Cerebellar nuclear complex (tissue), 1 donor: ENCODE measurements at places on chromosomes 6 and 20.

- DNase-seq, result peak; percentile 12
Observed at GRCh38 chr6:14066782-14067406, 50.7 kb upstream of the CD83 start.

- DNase-seq, result no peak
Observed at GRCh38 chr6:19538096-19538495, 299.1 kb upstream of the ID4 start.

DNA sequence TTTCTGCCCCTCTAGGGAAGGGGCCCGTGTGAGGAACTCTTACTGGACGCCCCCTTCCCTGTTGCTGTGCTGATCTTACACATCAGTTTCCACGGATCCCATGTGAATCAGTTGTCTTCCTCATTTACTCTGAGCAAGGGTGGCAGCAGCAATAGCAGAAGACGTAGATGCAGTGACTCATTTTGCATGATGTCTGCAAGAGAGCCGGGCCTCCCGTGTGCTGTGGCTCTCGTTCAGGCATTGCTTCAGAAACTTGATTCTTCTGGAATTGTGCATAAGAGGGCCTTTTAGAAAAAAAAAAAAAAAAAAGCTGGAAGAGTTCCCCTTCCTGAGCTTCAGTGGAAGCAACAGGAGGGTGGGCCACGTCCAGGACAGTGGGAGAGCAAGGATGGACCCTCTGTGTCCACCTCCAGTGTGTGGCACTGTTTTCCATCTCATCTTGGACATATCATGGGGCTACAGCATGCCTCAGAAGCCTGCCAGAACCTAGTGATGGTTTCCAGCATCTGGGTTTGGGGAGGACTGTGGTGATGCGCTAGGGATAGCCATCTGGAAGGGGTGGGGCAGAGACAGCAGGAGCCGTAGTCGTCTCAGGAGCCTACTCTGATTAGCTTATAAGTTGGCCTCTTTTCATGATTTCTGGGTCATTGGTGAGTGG, 62.1 kb downstream of the FOXO3 start:
- no peak for DNase-seq

DNA sequence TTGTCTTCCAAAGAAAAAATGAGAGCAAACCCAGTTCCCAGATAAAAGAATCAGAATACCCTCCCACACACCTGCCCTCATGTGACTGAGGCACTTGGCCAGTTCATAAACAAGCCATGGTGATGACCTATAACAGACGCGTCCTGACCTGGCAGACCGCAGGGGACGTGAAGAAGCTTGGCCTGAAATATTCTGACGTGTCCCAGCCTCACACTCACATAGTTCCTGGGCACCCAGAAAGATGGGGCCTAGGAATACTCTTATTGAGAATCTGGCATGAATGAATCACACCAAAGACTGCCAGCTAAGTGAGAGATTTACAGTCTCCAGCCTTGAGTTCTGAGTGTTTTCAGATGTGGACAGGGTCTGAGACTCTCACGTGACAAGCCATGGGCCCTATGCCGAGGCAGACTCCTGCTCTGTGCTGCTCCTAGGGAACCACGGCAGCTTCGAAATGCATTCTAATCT, 17.2 kb upstream of the MAP3K4 start:
- DNase-seq, result no peak

DNA sequence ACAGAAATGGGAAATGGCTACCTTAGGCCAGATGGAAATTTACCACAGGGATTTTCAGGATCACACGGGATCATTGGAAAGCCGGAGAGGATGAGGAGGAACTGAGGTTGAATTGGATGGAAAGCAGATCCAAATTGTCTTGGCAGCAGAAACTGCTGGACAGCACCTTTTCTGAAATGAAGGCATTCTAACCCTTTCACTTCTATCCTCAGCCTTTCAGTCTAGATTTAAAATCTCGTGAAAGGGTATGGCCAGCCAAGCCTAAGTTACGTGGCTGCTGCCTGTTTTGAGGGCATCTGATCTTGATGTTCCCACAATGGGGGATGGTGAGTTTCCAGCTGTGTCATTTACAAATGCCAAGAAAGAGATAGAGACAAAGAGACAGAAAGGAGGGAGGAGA, 358.2 kb downstream of the KIF16B start:
- no peak for DNase-seq

GRCh38 chr20:23161244-23161891, 75.2 kb upstream of the CD93 start:
- DNase-seq, result no peak

DNA sequence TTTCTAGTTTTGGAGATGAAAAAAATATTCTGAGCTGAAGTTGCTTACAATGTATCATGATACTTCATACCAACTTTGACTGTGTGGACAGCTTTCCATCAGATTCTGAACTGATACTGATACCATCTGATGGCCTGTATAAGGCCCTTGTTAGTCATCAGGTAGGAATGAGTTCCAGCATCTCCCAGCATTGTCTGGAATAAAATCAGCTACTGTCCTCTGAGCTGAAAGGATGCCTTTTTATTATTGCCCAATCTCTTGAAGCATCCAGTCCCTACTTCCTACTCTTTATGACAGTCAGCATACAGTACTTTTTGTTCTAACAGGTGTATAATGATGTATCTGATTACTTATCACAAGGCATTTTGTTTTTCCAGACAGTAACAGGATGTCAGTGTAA, 70.6 kb upstream of the EYA4 start:
- DNase-seq, result no peak

DNA sequence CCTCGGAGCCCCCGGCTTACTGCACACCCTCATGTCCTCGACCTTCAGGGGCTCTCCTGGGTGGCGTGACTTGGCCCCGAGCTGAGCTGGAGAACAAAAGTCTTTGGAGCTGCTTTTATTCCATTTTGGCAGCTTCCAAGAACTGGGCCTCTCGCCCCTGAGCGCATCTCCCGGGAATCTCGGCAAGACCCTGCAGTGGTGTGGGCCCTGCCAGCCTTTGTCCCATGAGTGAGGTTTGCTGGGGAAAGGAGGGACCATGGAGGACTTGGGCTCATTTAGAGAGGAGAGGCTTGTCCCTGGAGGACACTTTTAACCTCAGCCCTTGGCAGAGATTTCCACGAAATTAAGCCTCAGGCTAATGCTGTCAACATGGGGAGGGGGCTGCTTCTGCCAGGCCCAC, 62.3 kb upstream of the SLCO4A1 start:
- no peak for DNase-seq

GRCh38 chr20:61030130-61030529, 221.9 kb upstream of the CDH4 start:
- DNase-seq, result no peak

GRCh38 chr6:161308075-161308655, 34.3 kb upstream of the AGPAT4 start:
- no peak for DNase-seq

- no peak for DNase-seq
Observed at GRCh38 chr6:132310921-132311320, 90.4 kb downstream of the MOXD1 start.

GRCh38 chr6:53837865-53838769, 43.3 kb downstream of the LRRC1 start:
- DNase-seq, result no peak

DNA sequence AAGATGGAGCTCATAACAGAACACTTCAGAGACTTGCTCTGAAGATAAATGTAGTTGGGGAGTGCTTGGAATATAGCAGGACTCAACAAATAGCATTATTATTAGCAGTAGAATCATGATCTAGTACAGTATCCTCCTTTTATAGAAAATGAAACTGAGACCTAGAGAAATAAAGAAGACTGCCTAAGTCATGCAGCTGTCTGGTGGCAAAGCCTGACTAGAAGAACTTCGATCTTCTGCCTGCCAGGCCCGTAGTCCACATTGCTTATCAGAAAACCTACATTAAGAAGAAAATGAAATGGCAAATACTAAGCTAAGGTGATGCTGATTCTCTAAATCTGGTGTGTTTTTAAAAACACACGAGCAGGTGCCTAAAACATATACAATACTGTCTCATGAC, 46.4 kb upstream of the DST start:
- no peak for DNase-seq

DNA sequence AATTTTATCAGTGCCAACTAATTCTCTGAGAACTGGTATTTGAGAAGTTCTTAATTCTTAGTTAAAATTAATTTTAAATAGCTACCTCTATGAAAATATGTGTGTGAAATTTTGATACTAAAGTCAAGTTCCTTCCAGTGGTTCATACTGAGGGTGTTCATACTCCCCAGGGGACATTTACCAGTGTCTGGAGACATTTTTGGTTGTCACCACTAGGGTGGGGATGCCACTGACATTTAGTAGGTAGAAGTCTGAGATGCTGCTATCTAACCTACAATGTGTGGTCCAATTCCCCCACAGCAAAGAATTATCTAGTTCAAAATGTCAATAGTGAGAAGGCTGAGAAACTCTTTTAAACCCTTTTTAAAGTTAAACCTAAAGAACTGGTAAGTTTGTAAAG, 463.8 kb downstream of the ADGRB3 start:
- DNase-seq, result no peak

GRCh38 chr6:138219398-138219797, 1.1 kb upstream of the PBOV1 start:
- no peak for DNase-seq

GRCh38 chr6:38876475-38876874, 161.4 kb downstream of the DNAH8 start:
- DNase-seq, result no peak

GRCh38 chr6:110357664-110358552, at the start of gene METTL24:
Gene METTL24 (minus strand): TSS chr6:110358349. CDS start chr6:110358272, 77 bp downstream.
- DNase-seq, result no peak

- no peak for DNase-seq
Observed at GRCh38 chr20:49297605-49298530, 20.0 kb upstream of the ZNFX1 start.

DNA sequence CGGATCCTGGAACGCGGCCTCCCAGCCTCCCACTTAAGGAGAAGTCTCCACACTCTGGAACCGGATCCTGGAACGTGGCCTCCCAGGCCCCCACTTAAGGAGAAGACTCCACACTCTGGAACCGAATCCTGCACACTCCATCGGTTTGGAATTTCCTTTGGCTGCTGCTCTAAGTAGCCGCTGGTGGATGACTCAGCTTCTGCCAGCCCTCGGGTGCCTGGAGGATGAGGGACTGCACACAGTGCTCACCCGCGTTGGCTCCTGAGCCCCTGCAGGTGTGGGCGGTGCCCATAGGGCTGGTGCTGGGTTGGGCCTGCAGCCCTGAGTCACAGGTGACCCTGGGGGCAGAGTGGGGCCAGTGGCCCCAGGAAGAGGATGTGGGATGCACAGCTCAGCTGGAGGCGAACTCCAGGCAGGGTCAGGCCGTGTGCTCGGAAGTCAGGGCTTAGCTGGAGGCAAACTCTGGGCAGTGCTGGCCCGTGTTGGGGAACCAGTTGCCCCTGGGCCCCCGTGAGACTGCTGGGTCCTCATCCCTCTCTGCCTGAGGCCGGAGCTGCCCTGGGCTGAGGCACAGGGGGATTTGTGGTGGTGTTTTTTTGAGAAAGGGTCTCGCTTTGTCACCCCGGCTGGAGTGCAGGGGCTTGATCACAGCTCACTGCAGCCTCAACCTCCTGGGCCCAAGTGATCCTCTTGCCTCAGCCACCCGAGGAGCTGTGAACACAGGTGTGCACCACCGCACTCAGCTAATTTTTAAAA, 13.9 kb upstream of the TNFRSF6B start:
- no peak for DNase-seq

DNA sequence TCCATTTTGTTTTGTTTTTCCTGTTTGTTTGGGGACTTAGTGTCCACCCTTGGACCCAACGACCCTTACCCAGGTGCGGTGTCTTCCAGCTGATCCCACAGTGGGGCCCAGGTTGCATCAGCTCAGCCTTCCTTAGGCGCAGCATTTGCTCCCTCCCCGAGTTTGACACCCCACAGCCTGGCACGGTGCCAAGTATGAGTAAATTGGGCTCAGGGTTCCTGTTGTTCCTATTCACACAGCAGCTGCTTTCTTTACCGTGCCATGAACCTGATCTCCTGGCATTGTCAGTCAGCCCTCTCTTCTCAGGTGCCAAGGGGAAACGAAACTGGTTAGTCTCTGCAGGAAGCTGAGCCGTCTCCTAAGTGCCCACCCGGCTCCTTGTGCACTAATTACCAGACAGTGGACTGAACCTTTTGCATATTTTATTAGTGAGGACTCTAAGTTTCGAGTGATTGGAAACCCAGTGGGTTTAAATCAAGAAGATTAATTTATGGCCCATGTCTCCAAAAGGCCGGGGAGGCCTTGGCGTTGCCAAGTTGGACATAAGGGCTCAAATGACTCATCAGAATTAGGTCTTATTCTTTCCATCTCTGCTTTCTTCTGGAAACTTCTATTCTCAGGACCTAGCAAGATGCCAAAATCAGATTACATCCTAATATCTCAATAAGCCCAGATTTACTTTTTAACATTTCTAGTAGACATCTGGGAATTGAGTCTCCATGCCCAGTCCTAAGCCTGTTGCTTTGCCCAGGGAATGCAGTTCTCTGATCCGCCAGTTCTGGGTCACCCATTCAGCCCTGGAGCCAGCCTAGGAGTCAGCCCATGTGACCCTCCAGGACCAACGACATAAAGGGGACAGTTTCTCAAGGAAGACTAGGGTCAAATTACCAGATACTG, 68.8 kb downstream of the TSHZ2 start:
- DNase-seq, result no peak

DNA sequence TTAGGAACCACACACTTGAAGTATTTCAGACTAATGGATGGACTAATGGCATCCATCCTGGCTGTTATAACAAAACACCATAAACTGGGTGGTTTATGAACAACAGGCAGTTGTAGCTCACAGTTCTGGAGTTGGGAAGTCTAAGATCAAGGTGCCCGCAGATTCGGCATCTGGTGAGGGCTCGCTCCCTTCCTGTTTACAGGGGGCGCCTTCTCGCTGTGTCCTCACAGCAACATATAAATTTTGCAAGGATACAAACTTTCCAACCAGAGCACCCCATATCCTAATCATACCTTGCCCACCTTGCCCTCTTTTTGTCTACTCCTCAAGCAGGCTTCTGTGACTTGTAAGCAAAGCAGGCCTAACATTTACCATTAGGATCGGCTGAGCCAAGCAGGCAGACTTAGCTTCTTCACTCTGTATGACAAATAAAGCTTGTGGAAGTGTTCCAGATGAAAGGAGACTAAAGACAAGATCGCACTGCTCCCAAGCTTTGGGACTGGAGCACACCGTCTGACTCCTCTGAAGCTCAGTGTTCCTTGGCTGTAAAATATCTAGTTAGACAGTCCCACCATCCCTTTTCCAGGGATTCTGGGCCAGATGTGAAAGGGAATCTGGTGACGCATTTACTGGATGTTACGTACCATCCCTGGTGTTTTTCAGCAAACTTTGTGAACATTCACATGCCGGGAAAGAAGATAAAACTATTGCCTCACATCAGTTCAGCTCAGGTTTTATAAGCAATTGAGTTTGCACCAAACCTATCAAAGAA, 34.9 kb downstream of the GFOD1 start:
- no peak for DNase-seq
